GM04504 (cell line): ENCODE measurements at places on chromosomes 13 and 19.

DNA sequence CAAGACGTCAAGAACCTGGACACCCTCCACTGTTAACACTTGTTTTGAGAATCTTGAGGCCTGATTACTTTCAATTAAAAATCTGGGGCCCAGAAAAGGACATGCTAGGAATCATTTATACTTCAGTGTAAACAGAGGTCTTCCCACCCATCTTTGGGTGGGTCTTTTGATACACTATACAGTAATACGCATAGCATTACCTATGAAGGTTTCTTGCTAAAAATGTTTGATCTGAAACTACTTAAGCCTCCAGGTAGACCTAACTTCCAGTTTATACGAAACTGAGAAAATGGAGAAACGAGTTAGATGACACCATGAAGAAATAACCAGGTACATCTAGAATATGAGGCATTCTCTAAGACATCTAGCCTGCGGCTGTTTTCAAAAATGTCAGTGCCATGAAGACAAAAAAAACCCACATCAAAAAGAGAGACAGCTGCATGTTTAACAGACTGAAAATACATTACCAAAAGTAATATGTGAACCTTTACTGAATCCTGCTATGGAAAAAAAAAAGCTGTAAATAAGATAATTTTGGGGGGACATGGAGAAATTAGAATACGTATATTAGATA lies 36.6 kb downstream of the TGDS start:
- no peak for DNase-seq

- DNase-seq = no peak
Observed at GRCh38 chr13:25473864-25474263, 102.1 kb downstream of the ATP8A2 start.

DNA sequence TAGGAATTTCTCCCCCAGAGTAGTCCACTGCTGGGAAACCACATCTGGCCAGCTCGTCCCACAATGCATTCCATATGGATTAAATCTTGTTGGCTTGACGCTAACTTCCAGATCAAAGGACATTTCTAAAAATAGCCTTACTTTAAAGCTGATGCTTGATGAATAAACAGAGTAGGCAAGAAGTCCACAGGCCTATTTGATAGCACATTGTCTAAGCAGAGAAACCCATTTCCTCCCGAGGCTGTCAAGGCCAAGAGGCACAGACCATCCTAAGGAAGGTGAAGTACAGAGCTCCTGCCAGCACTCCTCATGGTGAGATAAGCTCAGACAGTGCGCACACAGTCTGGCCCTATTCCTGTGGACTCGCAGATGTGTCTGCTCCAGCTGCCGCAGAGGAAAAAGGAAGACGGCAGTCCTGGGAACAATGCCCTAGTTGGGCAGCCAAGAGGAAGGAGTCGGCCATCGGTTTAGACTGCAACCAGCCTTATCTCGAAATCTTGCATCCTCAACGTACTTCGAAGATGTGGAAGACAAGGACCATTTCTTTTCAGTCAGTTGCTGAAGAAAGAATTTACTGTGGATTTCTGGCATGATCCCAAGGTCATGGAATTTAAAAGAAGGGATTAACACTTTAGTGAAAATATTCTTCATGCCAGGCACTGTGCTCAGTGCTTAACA lies 156.8 kb downstream of the RGCC start:
- peak; percentile 69 for DNase-seq

DNA sequence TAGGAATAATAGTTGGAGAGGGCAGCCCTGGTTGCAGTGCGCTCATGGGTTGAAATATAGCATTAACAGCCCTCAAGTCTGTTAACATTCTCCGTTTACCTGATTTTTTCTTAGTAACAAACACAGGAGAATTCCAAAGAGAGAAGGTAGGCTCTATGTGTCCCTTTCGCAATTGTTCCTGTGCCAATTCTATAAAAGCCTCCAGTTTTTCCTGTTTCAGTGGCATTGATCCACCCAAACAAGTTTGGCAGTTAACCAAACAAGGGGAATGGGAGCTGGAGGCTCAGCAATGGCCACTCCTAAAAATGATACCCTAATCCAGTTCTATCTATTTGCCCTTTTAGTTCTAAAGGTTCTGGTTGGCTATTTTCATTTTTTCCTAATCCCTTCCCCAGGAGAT lies 151.6 kb downstream of the ZNF486 start:
- no peak for DNase-seq

DNA sequence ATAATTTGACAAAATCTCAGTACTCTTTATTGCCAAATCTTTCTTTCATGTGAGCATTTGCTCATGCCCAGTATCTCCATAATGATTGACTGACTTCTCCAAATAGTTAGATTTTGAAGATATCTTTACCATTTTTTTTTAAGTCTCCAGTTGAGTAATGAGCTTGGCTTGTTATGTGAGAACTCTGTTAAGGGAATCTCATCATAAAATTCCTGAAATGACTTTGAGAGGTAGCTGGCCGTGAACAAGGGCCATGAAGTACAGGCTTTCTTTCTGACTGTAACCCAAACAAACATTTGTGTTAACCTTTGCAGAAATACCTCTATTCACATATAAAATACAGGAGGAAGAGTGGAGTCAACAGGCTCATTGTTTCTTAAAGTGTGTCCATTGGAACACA lies 449.7 kb downstream of the IRS2 start:
- peak; percentile 47 for DNase-seq

DNA sequence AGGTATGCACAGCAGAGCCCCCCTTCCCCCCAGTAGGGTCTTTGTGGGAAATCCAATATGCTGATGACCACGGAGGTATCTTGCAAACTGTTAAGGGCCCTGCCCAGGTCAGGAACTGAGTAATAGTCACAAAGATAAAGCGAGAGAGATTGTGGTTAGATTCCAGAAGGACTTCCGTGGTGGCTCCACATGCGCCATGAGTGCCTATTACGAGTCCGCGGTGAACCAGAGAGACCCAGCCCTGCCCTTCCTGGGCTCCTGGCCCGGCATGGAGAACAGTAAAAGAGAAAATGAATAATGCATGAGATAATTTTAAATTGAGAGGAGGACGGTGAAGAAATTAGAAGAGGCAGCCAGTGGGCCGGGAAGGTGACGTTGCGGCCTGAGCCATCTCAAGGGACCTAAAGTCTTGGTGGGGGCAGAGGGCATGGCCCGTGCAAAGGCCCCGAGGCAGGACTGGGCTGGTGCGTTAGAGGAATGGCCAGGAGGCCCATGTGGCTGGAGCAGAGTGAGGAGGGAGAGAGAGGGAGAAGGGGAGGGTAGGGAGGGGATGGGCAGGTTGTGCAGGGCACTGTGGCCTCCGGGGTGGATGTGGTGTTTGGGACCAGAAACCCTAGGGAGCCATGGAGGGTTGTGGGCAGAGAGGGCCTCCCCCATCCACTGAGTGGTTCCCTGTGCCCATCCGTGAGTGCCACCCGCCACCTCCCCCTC lies 46.6 kb upstream of the NFIC start:
- no peak for DNase-seq

DNA sequence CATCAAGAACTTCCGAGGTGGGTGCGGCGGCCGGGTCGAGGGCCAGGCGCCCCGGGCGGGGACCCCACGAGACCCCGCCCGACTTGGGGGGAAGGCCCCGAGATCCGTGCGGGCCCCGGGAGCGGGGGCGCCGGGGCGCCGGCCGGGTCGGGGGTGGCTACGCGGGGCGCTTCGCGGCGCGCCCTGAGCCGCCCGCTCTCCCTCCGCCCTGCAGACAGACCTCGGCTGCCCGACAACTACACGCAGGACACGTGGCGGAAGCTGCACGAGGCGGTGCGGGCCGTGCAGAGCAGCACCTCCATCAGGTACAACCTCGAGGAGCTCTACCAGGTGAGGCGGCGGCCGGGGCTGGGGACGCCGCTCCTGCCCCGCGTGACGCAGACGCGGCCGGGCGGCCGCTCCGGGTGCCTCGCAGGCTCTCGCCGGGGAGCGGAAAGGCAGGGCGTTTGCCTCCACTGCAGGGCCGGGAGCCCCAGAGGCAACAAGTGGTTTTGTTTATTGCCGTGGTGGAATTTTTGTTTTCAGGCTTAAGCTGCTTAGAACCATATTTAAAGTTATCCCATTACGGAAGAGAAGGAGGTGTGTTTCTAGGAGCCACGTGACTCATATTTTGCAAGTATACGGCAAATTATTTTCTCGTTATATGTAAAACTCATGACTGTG lies 477 bp downstream of the CUL4A start:
- DNase-seq = no peak

DNA sequence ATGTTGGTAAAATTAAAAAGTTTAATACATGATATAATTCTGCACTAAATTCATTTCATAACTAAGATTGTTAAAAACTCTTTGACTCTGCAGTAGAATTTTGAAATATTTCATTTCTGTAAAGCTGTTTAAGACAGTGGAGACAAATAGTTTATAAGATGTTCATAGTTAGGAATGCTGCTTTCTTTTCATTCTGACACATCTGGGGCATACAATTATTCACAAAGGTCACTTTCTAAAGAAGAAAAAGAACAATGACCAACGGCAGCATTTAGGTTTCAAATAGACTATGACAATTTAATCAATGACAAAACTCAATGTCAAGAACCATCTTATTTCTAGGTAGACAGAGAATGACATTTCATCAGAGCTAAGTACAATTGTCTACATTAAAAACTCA lies 1422.1 kb downstream of the PCDH9 start:
- peak; percentile 5 for DNase-seq

- no peak for DNase-seq
Observed at GRCh38 chr13:50884265-50884664, 25.3 kb upstream of the RNASEH2B start.

- DNase-seq = no peak
Observed at GRCh38 chr19:50794074-50794875, 4.1 kb downstream of the ACP4 start.

DNA sequence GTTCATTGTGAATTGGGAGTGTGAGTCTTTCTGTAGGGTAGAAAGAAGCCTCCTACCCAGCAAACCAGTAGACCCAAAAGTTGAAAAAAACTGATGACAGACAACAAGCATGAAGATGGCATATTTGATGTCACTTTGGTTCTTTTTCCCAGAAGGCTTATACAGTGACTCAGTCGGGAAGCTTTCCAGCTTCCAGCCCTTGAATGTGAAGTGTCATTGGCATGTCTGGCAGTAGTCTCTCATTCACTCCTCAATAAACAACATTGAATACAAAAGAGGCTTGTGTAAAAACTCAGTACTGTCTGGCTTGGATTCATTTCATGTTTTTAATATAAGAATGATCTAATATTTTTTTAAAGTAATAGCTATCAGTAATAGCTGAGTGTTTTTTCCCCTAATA lies 68.7 kb downstream of the IPO5 start:
- DNase-seq = peak; percentile 78

GRCh38 chr19:18783958-18784785 lies 6.9 kb downstream of the COMP start:
- DNase-seq = no peak

GRCh38 chr19:14097532-14098151 lies 7.1 kb upstream of the SAMD1 start:
- DNase-seq = no peak

- peak; percentile 85 for DNase-seq
Observed at GRCh38 chr19:16435238-16435917, 36.4 kb downstream of the EPS15L1 start.

- peak; percentile 35 for DNase-seq
Observed at GRCh38 chr13:95073747-95074311, 227.4 kb downstream of the ABCC4 start.

GRCh38 chr13:24636776-24637175 lies 43.4 kb upstream of the ATP12A start:
- no peak for DNase-seq

DNA sequence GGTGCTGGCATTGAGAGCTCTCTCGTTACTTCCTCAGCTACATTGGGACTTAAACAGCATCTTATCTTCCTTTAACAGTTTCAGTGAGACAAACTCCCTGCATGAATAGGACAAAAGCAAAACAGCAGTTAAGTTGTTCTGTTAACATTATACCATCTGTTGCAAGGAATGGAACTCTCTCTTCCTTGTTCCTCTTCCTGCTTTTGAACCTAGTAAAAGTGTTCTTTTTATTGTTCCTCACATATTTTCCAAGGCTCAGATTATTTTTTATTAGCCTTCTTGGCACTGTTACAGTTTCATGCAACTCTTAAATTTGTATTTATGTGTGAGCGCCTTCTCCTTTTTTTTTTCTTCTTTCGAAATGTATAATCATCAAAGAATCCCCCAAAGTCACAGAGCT lies 202.6 kb upstream of the UFM1 start:
- DNase-seq = no peak

DNA sequence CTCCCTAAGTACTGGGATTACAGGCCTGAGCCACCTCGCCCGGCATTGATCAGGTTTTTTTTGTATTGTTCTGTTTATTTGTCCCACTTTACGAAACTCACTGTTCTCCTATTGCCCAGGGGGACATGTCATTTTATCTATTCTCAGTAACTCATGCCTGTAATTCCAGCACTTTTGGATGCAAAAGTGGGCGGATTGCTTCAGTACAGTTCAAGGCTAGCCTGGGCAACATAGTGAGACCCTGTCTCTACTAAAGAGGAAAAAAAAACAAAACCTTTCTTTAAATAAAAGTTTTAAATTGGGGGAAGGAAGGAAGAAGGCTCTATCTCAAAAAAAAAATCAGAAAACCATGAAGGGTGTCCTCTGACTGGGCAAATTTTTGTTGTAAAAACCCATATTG lies 2.7 kb upstream of the MPV17L2 start:
- no peak for DNase-seq

GRCh38 chr13:67372868-67373464 lies 142.8 kb upstream of the PCDH9 start:
- DNase-seq = no peak

DNA sequence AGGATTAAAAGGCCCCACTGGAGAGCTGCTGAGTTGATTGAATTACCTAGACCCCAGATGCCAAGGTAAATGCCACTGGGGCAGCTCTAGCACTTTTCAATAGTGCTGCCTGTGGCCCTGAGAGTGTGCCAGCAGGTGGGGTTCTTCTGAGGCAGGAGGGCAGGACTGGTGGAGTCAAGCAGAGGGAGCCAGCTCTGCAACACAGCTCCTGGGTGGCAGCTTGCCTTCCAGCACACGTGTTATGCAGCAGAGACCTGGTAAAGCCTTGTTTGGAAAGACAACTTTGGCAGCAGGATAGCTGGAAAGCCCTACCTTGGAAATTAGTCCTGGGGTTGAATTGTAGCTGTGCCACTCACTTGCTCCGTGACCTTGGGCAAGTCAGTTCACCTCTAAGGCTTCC lies 306.6 kb downstream of the ATP8A2 start:
- DNase-seq = no peak

DNA sequence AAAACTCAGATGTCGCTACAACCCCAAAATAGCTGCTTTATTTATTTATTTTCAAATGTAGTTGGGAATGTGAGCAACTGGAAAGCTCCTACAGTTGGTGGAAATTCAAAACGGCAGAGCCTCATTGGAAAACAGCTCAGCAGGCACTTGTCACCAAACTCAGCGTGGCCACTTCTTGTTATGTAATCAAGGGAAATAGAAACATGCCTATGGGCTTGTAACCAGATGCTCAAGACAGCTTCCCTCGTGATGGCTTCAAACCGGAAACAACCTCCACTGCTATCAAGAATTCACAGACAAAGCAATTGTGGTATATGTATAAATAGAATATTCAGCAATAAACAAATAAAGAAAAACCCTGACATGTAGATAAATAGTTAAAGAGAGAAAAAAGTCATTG lies 627.8 kb upstream of the SLC10A2 start:
- no peak for DNase-seq
